ENCODE measurements at places on chromosomes 5 and 9. TPM values are rescaled to one million over a fixed set of nuclear protein-coding genes. Genes with fewer than 3 reads are reported as not detected.

Gene PRELID2
- total RNA-seq = 3.1 TPM

GRCh38 chr9:11558043-11558442 is 945.2 kb upstream of the PTPRD start:
- no peak for DNase-seq

Gene SPINK13
- not detected for total RNA-seq

Gene PCDH1
- 0.20 TPM for total RNA-seq

Gene FAM153A
- total RNA-seq = 31.8 TPM

Gene TIMD4
- total RNA-seq = 5.1 TPM

DNA sequence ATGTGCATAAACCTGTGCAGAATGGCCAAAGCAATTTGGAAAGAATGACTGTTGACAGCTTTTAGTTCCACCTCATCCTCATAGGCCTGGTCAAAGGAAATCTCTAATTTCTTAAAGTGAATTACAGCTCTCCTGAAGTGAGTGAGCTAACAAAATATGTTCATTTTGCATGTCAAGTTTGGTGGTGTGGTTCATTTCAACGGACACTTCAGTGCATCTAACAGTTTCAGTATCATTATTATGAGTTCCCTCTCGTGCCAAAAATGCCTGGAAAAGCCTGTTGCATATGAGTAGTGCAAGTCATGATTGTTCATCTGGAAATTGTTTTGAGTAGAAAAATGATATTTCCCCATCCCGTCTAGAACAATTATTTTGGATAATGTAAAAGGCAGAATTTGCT is 53.2 kb upstream of the HMHB1 start:
- no peak for DNase-seq

- DNase-seq = no peak
Observed at GRCh38 chr5:170541146-170541769, 37.4 kb downstream of the KCNIP1 start.

- no peak for DNase-seq
Observed at GRCh38 chr9:129685220-129685932, 19.9 kb downstream of the PRRX2 start.

DNA sequence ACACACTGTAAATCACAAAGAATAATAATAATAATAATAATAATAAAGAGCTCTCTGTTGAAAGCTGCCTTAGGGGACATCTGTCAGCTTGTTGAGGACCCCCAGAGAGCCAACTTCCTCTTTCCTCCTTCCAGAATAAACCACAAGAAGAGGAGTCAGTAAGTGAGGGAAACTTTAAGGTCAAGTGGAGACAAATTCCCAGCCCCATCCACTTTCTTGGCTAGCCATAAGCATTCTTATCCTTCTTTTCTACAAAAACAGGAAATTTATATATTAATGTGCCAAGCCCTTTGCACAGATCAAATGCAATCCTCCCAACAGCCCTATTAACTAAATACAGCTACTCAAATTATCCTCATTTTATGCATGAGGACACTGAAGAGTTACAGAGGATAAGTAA is 9.4 kb upstream of the C5orf58 start:
- no peak for DNase-seq

DNA sequence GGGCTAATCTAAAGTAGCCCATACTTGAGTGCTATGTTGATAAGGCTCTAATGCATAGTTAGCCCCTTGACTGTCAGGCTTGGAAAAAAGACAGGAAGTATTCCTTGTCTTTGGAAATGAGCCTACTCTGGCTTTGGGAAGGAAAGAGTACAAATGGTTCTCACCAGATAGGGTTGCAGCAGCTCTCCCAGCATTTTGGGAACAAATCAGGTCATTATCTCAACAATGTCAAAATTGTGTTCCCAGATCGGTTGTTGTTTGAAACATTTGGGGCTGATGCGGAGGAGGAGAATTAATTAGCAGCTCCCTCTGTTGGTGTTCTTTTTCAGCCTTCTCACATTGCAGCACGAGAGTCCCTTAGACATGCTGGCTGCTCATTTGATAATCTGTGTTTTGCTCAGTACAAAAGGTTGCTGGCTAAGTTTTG is 294.7 kb upstream of the DMRT1 start:
- no peak for DNase-seq

GRCh38 chr5:74035521-74035937 is 409.5 kb downstream of the ARHGEF28 start:
- DNase-seq = no peak

- DNase-seq = no peak
Observed at GRCh38 chr9:113948891-113949570, 72.9 kb downstream of the ZNF618 start.

- DNase-seq = no peak
Observed at GRCh38 chr9:69380301-69380700, 55.3 kb downstream of the ENTREP1 start.

GRCh38 chr9:126386088-126386487 is 59.5 kb downstream of the MVB12B start:
- no peak for DNase-seq

DNA sequence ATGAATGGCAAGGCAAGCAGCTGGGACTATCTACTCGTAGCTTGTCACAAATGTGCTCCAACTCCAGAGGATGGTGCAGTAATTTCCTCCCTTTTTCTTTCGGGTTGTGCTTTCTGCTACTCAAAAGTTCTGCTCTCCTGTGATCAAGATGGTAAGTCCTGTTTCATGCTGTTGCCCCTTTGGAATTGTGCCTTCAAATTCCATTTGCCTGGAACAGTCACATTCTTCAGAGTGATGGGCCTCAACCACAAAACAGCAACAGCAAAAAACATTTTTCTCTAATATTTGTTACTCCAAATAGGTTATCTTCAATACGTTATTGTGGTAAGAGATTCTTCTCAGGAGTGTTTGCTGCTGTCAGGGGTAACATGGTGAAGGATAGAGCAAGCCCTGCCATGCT is 209.3 kb downstream of the PALM2AKAP2 start:
- no peak for DNase-seq

GRCh38 chr5:40124367-40124766 is 555.3 kb upstream of the PTGER4 start:
- no peak for DNase-seq

DNA sequence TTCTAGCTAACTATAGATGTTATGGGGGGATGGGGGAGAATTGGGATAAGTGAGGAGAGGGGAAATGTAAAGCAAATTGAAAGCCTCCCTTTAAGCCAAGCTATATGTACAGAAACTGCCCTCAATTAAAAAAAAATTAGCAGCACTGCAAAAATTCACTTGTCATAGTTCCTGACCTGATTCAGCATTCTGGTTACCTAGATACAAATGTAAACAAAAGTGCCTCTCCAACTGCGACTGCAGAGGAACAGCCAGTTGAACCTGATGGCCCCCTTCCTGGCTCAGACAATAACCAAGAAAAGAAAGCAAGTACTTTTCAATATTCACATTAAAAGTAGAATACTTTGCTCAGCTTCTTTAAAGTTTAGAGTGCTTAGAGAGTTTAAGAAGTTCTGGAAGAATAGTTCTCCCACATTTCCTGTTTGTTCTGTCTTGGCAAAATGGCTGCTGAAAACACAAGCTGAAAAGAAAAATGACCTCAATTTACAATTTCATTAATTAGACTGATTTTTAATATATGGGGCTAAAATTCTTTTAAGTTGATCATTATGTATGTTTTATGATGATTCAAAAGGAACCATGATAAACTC is 1.5 kb downstream of the FAM81B start:
- DNase-seq = no peak

DNA sequence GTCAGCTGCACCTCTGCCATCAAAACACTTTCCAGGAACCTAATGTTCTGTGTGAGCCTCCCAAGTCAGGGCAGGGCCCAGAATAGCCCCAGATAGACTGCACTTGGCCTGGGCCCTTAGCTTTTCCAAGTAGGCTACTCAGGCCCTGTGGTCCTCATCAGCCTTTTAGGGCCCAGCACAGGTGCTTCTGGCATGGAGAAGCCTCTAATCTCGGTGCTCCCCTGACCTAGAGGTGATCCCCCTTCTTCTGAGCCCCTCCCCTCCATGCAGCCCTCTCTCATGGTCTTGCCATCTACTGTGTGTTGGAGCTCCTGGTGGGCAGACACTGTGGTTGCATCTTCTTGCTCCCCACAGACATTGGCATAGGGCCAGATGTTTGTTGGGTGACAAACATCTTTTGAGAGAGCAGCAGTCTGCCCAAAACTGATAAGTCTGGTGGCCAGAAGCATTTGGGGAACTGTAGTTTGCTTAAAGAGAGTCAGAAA is 28.1 kb downstream of the FRMPD1 start:
- DNase-seq = no peak

Gene PCDHA5
- not detected for total RNA-seq

Gene SERF1A
- 7.5 TPM for total RNA-seq

Gene GABRA6
- not detected for total RNA-seq

GRCh38 chr9:70260606-70261005 is 1.8 kb downstream of the SMC5 start:
- DNase-seq = no peak

Gene ALDOB
- total RNA-seq = not detected

Gene PCDHB5
- not detected for total RNA-seq

Gene ANKRD33B
- total RNA-seq = 6.6 TPM

GRCh38 chr9:133533857-133534256 is 647 bp upstream of the ADAMTSL2 start:
- no peak for DNase-seq

Gene FAM120A
- total RNA-seq = 95.7 TPM

Gene CDC25C
- total RNA-seq = 0.37 TPM

GRCh38 chr9:110950041-110950645 is 88.1 kb downstream of the LPAR1 start:
- no peak for DNase-seq

DNA sequence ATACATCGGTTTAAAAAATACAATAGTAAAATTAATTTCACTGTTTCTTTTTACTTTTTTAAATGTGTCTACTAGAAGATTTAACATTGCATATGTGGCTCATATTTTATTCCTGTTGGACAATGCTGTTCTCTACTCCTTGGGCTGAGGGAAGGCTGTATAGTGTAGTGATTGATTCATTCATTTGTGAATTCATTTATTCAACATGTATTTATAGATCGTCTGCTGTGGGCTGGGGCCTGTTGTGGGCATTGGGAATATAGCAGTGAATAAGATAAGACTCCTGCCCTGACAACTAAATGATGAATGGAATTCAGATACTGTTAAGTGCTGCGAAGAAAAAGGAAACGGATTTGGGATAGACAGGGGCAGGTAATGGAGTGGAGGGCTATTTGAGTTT is 55.7 kb downstream of the ZNF618 start:
- DNase-seq = no peak

Gene TSPAN17
- 34.0 TPM for total RNA-seq
